Stimulated activated CD8-positive, alpha-beta memory T cell treated with anti-CD3 and anti-CD28 coated beads, Interleukin-4, amount 100 ng/mL, for 1 hour (primary cell): ENCODE measurements at places on chromosomes 5 and 9.

- no peak for DNase-seq
Measured at GRCh38 chr5:57411982-57412381, 70.6 kb downstream of the ACTBL2 start.

GRCh38 chr9:134454476-134454857 is 128.2 kb downstream of the RXRA start:
- DNase-seq, result no peak

GRCh38 chr5:38478166-38478565 is 78.3 kb downstream of the LIFR start:
- no peak for DNase-seq

GRCh38 chr9:108900176-108900575 is 33.7 kb downstream of the ELP1 start:
- DNase-seq, result no peak

- no peak for DNase-seq
Measured at GRCh38 chr5:107937204-107937603, 266.5 kb upstream of the EFNA5 start.

DNA sequence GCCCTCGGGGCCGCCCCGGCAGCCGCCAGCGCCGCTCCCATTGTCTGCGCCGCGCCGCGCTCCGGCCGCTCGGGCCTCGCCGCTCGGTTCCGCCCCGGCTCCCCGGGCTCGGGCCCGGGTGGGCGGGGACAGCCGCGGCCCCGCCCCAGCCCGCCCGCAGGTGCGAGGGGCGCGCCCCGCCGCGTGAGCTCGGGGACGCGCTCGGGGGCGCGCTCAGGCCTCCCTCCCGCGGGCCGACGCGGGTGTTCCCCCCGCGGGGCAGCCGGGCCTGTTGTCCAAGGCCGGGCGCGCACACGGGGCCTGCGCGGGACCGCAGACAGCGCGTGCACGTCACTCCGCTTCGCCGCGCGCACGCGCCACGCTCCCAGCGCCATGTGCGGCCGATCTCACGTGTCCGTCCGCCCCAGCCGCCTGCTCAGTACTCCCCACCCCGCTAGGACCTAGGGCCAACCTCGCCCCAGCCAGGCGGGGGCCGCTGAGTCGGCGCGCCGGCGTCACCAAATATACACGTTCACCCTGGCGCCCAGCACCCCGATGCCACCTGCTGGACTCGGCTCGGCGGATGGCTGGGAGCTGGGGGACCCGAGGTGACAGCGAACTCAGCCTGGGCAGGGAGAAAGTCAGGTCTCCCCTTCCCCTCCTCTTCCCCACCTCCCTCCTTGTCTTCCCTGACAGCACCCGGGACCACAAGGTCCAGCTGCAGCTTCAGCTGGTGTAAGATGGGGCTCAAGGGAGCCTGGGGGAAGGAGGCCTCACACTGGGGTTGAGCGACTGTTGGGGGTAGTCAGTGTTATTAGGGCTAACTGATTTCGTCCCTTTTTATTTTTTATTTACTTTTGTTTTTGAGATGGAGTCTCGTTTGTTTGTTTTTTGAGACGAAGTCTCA is 14.3 kb downstream of the GBGT1 start:
- DNase-seq, result peak; percentile 53

DNA sequence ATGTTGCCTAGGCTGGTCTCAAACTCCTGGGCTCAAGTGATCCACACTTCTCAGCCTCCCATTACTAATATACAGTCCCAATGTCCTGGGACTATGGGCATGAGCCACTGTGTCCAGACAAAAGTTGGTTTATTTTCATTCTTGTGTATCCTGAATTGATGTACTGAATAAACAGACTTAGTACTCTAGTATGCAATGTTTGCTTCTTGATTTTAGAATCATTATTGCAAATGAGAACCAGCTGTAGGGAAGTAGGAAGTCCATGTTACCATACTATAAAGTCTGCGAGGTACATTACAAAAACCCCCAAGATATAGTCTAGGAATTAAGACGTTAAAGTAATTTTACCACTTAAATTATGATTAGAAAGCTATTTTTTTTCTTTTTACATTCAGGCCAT is 334.6 kb upstream of the KLF9 start:
- no peak for DNase-seq
